Dermis microvascular lymphatic vessel endothelial cell (primary cell): ENCODE measurements at places on chromosomes 6 and 20.

- no peak for DNase-seq
Measured at GRCh38 chr6:163133017-163133416, 281.5 kb upstream of the QKI start.

DNA sequence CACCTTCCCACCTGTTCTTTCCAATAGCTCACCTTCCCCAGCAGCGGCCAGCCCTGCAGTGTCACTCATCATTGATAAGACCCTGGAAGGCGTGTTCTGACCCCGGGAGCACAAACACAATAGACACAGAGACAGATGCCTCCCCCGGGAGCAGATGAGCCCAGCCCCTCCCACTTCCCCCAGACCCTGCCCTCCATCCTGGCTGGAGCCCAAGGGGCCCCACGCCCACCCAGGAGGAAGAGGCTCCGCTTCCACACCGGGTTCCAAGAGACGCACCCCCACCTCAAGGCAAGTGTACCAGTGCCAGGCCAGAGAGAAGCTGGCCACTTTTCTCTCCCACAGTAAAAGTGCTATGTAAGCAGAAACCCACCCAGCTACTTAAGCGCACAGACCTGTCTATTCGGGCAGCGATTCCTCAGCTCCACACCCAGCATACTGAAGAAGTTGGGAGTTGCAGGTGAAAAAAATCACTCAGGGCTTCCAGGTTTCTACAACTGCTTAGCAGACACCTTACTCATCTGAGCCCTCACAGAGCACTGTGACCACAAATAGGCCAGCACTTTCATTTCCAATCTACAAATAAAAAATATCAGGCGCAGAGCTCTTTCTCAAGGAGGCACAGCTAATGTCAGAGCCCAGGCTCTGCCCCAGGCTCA is 93.4 kb upstream of the NXT1 start:
- no peak for DNase-seq

DNA sequence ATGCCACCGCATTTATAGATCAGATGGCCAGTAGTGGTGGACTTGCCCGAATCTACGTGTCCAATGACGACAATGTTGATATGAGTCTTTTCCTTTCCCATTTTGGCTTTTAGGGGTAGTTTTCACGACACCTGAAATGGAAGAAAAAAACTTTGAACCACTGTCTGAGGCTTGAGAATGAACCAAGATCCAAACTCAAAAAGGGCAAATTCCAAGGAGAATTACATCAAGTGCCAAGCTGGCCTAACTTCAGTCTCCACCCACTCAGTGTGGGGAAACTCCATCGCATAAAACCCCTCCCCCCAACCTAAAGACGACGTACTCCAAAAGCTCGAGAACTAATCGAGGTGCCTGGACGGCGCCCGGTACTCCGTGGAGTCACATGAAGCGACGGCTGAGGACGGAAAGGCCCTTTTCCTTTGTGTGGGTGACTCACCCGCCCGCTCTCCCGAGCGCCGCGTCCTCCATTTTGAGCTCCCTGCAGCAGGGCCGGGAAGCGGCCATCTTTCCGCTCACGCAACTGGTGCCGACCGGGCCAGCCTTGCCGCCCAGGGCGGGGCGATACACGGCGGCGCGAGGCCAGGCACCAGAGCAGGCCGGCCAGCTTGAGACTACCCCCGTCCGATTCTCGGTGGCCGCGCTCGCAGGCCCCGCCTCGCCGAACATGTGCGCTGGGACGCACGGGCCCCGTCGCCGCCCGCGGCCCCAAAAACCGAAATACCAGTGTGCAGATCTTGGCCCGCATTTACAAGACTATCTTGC is 725 bp downstream of the EEF1A1 start:
- DNase-seq, result peak; percentile 53

DNA sequence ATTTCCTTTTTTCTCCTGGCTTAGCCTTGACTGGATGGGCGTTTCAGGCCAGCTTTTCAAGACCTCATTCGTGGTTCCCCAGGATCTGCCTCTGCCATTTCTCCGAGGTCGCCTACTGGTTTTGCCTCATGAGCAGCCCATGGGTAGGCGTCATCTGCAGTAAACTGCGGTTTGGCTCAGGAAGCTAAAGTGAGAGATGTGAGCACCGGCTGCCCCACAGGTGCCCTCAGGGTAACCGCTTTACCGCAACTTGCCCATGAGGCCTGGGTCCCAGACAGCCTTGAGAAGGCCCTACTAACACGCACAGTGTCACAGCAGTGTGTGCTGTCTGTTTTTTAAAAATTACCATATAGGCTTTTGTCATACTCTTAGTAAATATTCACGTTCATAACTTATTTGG is 53.4 kb upstream of the TBXT start:
- no peak for DNase-seq

GRCh38 chr6:73348550-73349204 is 5.4 kb downstream of the DPPA5 start:
- DNase-seq, result no peak

DNA sequence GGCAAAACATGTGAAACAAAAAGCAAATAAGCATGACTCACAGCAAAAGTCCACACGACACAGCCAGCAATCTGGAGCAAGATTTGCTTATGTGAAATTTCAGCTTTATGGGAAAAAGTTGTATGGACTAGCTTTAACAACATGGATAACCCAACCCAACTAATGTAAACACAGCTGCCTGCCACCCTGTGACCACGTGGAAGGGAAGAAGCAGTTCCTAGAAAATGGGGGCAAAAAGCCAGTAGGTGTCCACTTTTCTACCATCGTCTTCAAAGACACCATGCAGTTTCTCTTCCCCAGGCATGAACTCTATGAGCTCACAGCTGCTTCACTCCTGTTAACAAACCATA is 425.4 kb upstream of the RNF217 start:
- no peak for DNase-seq

- no peak for DNase-seq
Measured at GRCh38 chr20:62428002-62428372, 648 bp upstream of the RBBP8NL start.

DNA sequence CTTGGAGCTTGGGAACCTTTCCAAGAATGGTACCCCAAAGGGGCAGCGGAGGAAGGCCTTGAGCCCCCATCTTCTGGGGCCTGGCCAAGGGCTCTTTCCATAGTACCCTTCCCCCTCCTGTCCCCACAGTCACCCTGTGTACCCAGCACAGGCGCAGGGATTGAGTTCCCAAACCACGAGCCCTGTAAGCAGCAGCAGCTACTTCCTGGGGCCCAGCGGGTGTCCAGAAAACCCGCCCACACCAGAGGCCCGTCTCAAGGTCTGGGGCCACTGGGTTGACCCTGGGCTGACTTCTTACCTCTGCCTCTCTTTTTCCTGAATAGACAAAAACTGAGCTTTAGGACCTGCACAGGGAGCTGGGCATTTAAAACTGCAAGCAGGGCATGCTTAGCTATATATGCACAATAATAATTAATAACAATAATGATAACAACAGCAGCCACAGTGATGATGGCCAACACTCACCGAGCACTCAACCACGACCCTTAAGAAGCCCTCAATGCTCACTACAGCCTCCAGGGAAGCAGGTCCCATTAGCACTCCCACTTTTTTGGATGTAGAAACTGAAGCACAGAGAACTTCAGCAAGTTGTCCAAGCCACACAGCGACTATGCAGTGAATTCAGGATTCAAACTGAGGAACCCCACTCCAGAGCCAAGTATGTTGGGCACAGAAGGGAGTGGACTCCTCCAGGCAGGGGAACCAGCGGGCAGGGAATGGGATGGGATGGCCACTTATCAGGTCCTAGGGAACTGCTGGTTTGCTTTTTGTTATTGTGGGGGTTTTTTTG is 14.5 kb downstream of the NOL4L start:
- DNase-seq, result no peak

- DNase-seq, result no peak
Measured at GRCh38 chr20:2292416-2293110, 3.2 kb upstream of the TGM3 start.
